Stimulated activated CD4-positive, alpha-beta T cell treated with anti-CD3 and anti-CD28 coated beads, Interleukin-2, amount 100 ng/mL, for 48 hours (primary cell): ENCODE measurements at places on chromosomes 1 and 21.

GRCh38 chr21:31556662-31557061 is 102.8 kb upstream of the SOD1 start:
- DNase-seq, result no peak

- DNase-seq, result no peak
Observed at GRCh38 chr1:167770127-167770526, 48.3 kb downstream of the MPZL1 start.

DNA sequence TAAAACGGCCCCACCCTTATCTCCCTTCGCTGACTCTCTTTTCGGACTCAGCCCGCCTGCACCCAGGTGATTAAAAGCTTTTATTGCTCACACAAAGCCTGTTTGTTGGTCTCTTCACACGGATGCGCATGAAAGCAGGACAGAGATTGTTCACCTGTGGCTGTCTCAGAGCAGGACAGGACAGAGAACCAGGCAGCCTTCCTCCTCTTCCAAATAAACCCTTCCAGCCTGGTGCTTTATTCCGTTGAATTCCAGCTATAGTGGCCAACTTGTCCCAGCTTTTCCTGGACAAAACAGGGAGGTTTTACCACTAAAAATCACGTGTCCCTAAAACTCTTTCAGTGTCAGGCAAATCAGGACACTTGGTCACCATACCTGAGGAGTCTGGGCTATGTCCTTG is 9.5 kb upstream of the DMRTB1 start:
- DNase-seq, result no peak

DNA sequence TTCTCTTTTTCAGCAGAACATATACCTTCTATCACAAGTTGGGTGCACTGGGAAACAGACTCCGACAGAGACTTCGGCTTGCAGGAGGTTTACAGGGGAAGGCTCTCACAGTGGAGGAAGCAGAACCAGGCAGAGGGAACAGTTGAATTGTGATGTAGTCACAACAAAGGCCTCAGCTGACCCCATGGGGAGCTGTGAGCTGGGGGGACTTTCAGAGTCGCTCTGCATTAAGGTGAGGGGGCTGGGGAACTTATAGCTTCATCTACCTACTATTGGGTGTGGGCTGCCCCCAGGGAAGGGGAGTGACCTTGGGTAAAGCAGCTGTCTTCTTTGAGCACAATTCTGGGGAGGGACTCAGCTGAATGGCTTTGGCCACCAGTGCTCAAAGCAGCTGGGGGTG is 94.9 kb upstream of the POU3F1 start:
- no peak for DNase-seq
